ENCODE measurements at places on chromosomes 6 and 20. TPM values are rescaled to one million over a fixed set of nuclear protein-coding genes. Genes with fewer than 3 reads are reported as not detected.

AGER gene
- 27.8 TPM for total RNA-seq

OR2B6 gene
- not detected for total RNA-seq

KCNQ5 gene
- 0.59 TPM for total RNA-seq

BCL2L1 gene
- total RNA-seq: 38.1 TPM

TSHZ2 gene
- 41.7 TPM for total RNA-seq

LSM2 gene
- total RNA-seq: 29.3 TPM

PEX7 gene
- 4.1 TPM for total RNA-seq

FOXP4 gene
- 9.9 TPM for total RNA-seq

Measured in CD4-positive, CD25-positive, alpha-beta regulatory T cell (primary cell).